ENCODE measurements at places on chromosomes 2 and 18. TPM values are rescaled to one million over a fixed set of nuclear protein-coding genes. Genes with fewer than 3 reads are reported as not detected.

- peaks cover 8% of the 10 kb centered on the region for H3K4me1 ChIP-seq
- H3K4me3 ChIP-seq = no peak overlapping the region
Measured at GRCh38 chr2:230907361-230908091, 17.5 kb downstream of the GPR55 start.

DNA sequence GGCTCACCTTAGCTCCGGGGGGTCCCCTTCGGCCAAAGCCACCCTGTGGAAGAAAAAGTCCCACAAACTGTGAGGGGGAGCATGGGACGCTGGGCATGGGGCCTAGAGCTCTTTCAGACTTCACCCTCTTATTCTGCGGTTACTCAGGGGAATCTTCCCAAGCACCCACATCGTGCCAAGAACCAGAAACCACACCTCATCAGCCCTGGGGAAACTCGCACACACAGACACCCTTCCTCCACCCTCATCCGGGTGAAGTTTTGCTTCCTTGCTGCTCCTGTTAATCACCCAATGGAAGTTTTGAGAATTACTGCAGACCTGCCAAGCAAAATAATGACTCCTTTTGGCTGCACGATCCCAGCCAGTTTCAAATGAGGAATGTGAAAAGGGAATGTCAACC lies 59.1 kb downstream of the COL6A3 start:
- H3K27me3 ChIP-seq = no peaks in the 10 kb centered on the region
- peaks cover 20% of the 10 kb centered on the region for H3K4me1 ChIP-seq
- DNase-seq = no peak
- peaks cover 11% of the 10 kb centered on the region for H3K36me3 ChIP-seq
- no peak overlapping the region for H3K4me3 ChIP-seq

The TCF23 gene
- not detected for total RNA-seq

The MAP3K19 gene
- not detected for total RNA-seq

The CAPN14 gene
- 0.24 TPM for total RNA-seq

- H3K27me3 ChIP-seq = no peaks in the 10 kb centered on the region
- no peak for DNase-seq
- peaks cover 2% of the 10 kb centered on the region for H3K4me1 ChIP-seq
- no peak overlapping the region for H3K4me3 ChIP-seq
- no peak overlapping the region for H3K27ac ChIP-seq
- H3K36me3 ChIP-seq = peaks cover 5% of the 10 kb centered on the region
Measured at GRCh38 chr2:186559370-186559769, 30.5 kb upstream of the ITGAV start.

The ESPNL gene
- total RNA-seq = not detected

- no peak overlapping the region for H3K27ac ChIP-seq
- no peaks in the 10 kb centered on the region for H3K4me1 ChIP-seq
- no peaks in the 10 kb centered on the region for H3K36me3 ChIP-seq
- H3K4me3 ChIP-seq = no peak overlapping the region
- H3K27me3 ChIP-seq = no peaks in the 10 kb centered on the region
Measured at GRCh38 chr2:208608122-208608835, 201.7 kb downstream of the PTH2R start.

GRCh38 chr2:73050121-73050545 lies 21.4 kb downstream of the SFXN5 start:
- peaks cover 5% of the 10 kb centered on the region for H3K36me3 ChIP-seq
- H3K27ac ChIP-seq = no peak overlapping the region
- DNase-seq = no peak
- no peaks in the 10 kb centered on the region for H3K27me3 ChIP-seq
- peaks cover 9% of the 10 kb centered on the region for H3K4me1 ChIP-seq

The ECEL1 gene
- total RNA-seq = 0.60 TPM

The ANKRD29 gene
- total RNA-seq = not detected

DNA sequence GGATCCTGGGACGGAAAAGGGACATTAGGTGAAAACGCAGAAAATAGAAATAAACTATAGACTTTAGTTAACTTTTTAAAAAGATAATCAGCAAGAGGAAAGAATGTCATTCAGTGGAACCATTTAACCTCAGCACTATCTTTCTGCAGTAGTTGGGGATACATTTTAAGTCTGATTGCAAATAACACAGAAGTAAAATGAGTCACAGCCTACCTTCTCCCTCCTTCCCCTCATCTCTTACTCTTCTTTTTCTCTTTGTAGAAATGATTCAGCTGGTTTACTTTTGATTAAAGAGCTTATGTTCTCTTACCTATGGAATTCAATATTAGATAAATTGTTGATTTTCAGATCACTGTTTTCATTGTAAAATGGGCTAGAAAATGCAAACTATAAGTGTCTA lies 171.2 kb downstream of the FAM210A start:
- H3K27me3 ChIP-seq = peaks cover 36% of the 10 kb centered on the region
- H3K36me3 ChIP-seq = no peaks in the 10 kb centered on the region
- no peak overlapping the region for H3K4me3 ChIP-seq
- H3K27ac ChIP-seq = no peak overlapping the region
- H3K4me1 ChIP-seq = peaks cover 2% of the 10 kb centered on the region

DNA sequence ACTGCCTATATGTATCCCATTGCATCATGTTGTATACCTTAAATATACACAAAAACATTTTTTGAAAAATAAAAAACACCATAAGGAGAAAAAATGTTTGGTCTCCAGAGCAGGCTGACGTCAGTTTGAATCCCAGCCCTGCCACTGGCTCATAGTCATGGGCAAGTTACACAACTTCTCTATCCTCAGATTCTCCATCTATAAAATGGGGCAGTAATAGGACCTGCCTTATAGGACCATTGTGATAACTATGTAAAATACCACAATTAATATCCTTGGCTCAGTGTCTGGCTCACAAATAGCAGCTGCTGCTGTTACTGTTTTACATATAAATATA lies 135.6 kb downstream of the SMAD7 start:
- peak overlapping the region; percentile 14 for H3K27ac ChIP-seq
- H3K27me3 ChIP-seq = no peaks in the 10 kb centered on the region
- peaks cover 26% of the 10 kb centered on the region for H3K4me1 ChIP-seq
- DNase-seq = no peak
- no peak overlapping the region for H3K4me3 ChIP-seq

DNA sequence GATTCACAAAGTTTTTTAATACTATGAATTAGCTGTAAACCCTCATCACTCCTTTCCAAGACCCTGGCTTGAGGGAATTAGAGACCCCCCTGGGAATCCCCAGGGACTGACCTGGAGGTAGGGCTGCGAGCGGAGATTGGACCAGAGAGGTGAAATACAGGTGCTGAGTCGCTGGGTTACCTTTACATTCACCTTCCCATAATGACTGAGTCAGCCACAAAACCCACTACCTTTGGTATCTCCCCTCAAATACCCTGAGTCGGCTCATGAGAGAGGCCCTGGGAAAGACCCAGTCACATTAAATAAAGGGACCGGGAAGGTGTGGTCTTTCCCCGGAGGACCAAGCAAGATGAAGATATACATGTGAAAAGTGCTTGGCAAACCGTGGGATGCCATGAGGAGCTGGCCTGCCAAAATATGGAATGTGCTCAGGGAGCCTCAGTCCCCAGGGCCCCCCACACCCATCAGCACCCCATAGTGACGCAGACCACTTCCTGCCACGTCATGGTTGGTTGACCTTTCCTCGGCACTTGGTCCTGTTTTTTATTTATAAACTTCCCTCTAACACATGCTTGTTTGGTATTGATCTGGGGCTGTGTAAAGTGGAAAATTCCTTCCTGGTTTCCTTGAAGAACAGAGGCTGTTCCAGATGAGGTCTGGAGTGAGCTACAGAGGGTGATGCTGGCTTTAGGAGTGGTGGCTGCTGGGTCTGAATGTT lies 51.4 kb downstream of the IL1RL2 start:
- H3K27ac ChIP-seq = peak overlapping the region; percentile 56
- no peaks in the 10 kb centered on the region for H3K27me3 ChIP-seq

DNA sequence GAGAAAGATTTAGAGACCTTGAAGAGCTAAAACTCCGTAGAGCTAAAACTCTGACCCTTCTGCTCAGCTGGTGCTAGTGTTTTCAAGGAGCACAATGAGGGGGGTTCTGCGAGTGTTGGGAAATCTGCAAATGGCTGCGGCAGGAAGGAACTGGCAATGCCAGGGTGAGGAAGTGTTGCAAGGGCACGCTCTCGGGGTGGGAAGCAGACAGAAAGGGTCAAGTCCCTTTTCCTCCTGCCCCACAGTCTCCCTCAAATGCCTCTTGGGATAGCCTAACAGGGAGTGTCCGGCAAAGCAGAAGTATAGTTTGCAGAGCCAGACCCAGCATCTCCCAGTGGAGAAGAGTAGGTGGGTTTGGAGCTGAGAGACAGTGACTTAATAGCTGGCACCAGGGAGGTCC lies 60.5 kb downstream of the NCAPH start:
- H3K4me1 ChIP-seq = no peaks in the 10 kb centered on the region
- H3K27me3 ChIP-seq = peaks cover 56% of the 10 kb centered on the region

The HOXD12 gene
- total RNA-seq = not detected
